ENCODE measurements at places on chromosomes 3 and 15.

DNA sequence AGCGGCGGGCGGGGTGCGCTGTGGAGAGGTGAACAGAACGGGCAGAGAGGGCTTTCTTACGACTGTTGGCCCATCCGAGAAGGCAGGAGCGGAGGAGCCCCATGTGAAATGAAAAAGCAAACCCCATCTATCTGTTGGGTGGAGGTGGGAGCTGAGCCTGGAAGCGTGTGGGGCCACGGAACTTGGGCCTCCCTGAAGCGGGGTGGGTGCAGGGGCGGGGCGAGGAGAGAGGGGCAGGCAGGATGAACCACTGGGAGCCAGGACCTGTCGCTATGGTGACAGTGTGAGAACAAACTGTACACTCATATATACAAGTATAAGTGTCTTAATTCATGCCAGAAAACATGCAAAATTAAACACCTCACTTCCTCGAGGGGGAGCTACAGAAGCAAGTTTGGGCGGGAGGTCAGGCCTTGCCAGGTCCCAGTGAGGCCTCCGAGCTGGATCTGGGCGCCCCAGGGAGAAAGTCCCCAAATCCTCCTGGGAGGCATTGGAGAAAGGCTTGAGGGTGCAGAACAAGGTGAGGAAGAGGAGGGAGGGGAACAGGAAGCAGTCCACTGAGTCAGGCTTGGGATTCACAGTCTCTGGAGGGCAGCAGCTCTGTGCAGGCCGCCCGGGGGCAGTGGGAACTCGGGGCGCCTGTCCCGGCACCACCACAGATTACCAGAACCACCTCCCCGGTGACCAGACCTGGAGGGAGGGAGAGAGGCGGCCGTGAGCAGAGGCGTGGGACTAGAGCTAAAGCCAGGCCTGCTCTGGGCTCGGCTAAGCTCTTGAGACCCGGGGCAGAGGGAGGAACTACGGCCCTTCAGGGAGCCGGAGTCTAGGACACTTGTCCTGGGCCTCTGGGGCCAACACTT is 34.8 kb downstream of the RBPMS2 start:
- DNase-seq: no peak

- no peak for DNase-seq
Measured at GRCh38 chr15:70257573-70258248, 160.0 kb upstream of the TLE3 start.

DNA sequence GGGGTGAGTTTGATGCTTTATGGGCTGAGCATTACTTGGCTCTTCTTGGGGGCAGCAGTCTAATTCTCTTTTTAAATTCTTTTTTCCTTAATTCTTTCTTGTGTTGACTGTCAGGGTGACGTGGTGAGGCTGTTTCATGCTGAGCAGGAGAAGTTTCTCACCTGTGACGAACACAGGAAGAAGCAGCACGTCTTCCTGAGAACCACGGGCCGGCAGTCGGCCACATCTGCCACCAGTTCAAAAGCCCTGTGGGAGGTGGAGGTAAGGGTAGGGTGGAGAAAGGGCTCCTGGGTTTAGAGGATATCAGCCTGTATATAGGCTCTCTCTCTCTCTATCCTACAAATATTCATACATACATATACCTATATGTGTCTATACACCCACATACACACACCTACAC is 152.3 kb downstream of the ITPR1 start:
- DNase-seq: peak; percentile 30

- no peak for DNase-seq
Measured at GRCh38 chr3:94671078-94671477, 608.2 kb downstream of the NSUN3 start.

DNA sequence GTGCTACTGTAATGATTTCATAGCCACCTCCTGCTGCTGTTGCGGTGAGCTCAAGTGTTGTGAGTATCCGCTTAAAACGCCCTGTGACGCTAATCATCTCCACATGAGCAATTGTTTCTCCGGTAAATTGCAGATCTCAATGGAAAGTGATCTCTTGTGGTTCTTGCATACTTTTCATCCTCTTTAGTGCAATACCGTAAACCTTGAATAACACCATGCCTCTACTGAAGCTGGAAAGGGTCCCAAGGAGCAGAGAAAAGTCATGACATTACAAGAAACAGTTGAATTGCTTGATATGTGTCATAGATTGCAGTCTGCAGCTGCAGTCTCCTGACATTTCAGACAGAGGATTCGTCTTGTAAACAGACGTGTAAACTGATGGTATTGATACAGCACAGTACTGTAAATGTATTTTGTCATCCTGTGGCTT is 6.0 kb upstream of the CEMIP start:
- DNase-seq: no peak

- DNase-seq: no peak
Measured at GRCh38 chr3:156413293-156413892, 141.5 kb downstream of the SSR3 start.

DNA sequence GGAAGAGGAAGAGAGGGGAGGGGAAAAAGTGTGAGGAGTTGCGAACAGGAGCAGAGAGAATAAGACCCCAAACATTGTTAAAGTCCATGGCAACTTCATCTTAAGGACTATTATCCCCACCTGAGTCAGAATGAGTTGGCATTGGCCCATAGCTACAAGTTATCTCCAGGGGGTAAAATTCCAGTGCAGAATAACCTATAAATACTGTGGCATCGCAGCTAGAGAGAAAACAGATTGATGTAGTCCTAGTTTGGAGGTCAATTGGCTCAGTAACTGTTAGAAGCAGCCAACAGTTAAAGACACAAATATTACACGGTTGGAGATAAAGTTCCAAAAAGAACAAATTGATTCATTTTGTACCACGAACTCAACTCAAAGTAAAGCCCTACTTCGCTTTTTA is 313.9 kb upstream of the CCDC54 start:
- DNase-seq: no peak

- no peak for DNase-seq
Measured at GRCh38 chr3:55226696-55227095, 260.4 kb downstream of the WNT5A start.

- DNase-seq: no peak
Measured at GRCh38 chr3:124033360-124034015, 41.6 kb upstream of the ROPN1 start.

DNA sequence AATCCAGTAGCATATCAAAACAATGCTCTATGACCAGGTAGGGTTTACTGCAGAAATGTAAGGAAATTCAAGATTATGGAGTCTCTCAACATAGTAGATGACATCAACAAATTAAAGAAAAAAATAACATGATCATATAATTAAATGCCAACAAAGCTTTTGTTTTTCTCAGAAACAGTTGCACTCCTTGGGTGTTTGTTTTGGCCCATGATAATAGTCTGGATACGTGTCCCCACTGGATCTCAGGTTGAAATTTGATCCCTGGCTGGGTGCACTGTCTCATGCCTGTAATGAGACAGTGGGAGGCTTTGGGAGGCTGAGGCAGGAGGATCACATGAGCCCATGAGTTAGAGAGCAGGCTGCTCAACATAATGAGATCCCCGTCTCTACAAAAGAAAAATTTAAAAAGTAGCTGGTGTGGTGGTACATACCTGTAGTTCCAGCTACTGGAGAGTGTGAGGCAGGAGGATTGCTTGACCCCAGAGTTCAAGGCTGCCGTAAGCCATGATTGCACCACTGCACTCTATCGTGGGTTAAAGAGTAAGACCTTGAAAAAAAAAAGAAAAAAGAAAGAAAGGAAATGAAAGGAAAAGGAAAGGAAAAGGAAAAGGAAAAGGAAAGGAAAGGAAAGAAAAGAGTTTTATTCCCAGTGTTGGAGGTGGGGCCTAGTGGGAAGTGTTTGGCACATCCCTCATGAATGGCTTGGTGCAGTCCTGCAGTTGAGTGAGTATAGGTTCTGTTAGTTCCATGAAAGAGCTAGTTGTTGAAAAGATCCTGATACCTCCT is 53.3 kb upstream of the FOXB1 start:
- DNase-seq: no peak

DNA sequence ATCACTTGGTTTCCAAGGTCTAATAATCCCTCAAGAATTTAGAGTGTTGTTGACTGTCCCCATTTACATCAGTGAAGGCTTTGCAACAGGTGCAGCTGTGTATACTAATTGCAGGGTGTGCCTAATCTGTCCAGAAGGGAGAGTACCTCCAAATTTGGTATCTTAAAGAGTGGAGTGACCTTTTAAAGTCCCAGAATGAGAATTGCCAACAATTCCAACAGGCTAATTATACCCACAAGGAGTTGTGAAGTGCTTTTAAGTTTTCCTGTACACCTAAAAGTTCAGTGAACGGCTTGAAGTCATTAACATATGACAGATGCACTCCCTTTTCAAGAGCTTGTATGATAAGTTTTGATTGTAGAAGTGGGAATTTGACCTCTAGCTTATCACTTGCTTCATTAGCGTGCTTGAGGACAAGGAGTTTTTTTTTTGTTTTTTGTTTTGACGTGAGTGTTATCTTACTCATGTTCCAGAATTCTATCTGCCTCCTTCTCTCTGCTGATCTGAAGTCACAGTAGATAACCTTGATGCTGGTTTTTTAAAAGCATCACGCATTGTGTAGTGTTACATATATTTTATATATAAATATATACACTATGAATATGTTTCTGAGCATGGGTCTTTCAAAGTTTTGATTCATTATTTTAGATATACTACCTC is 26.3 kb downstream of the CDIN1 start:
- no peak for DNase-seq

DNA sequence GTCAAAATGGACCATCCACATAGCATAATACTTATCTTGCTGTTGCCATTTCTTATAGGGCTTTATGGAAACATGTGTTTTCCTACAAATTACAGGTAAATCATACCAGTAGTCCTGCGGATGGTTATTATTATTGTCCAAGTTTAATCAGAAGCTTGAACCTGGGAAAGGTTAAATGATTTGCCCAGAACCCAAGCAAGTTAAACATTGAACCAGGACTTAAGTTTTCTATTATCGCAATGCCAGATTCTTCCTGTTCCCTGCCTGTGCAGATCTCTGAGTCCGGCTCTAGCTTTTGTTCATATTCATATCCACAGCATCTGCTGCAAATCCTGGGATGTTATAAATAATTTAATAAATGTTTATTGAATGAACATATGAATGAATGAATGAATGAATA is 12.5 kb downstream of the LPP start:
- no peak for DNase-seq

GRCh38 chr3:106115557-106115956 is 246.7 kb upstream of the CBLB start:
- no peak for DNase-seq

DNA sequence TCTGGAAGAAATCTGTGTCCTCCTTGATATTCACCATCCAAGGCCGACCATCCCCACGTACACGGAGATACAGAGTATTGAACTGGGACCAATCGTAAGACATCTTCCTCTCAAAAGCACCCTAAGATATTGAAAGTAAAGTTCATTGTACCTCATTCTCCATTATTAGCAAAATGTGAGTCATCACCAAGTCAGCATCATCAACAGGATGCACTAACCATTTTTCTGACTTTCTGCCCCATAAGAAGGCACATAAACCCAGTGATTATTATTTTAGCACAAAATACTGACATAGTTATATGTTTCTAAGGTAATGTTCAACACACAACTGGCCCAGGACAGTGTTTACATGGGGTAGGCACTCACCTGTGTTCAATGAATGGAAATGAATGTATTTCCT is 7.4 kb downstream of the NDUFAF1 start:
- no peak for DNase-seq

DNA sequence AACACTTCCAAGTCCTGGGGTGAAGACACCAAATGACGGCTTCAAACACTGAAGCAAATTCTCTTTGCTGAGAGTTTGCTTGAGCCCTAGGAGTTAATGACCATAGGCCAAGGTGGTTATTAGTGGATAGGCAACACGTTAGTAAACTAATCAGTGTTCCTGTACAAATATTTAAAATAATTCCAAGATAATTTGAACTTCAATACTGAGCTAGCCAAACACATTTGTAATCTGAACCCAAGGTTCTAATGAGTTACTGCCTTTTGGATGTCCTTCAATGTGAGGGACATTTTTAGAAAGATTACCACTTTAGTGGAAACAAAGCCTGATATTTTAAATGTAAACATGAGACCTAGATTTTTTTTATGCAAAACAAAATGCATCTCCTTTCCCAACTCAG is 94.6 kb downstream of the THRB start:
- DNase-seq: no peak

DNA sequence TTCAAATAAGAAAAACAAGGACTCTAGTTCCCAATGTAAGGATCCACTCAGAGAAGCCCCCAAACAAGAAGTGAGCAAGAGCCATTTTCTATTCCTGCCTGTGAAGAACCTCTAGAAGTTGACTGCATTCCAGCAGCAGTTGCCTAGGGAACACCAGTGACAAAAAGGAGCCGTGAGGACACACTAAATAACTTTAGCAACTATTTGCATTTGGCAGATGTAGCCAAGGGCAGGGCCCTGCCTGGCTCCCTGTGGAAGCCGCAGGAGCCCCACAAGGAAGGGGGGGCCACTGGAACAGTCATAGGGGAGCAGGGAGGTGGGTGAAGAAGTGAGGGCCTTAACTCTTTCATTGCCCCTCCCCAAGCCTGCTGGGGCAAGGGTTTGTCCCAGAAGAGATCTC is 470.2 kb upstream of the PROK2 start:
- DNase-seq: no peak

- DNase-seq: no peak
Measured at GRCh38 chr15:35728219-35728940, 182.4 kb upstream of the DPH6 start.

GRCh38 chr3:171813278-171813896 is 3.1 kb upstream of the PLD1 start:
- no peak for DNase-seq

- DNase-seq: no peak
Measured at GRCh38 chr3:133282236-133282635, 117.6 kb upstream of the BFSP2 start.

DNA sequence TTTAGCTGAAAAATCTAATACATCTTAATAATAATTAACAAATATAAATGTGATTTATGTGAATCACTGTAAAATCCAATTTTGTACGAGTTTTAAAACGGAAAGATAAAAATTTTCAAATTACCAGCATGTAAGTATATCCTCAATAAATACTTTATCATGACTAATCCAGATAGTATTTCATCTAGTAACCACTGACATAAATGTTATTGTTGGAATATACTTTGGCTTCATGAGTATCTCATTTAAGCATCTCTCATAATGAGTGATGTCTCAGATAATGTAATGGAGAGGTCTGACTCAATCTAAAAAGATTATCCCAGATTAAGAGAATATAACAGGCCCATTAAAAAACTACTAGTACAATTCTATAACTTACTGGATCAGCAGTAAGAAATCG is 216.3 kb downstream of the STAG1 start:
- no peak for DNase-seq

Data from naive thymus-derived CD4-positive, alpha-beta T cell (primary cell).